ENCODE measurements at places on chromosomes 1 and 21.

DNA sequence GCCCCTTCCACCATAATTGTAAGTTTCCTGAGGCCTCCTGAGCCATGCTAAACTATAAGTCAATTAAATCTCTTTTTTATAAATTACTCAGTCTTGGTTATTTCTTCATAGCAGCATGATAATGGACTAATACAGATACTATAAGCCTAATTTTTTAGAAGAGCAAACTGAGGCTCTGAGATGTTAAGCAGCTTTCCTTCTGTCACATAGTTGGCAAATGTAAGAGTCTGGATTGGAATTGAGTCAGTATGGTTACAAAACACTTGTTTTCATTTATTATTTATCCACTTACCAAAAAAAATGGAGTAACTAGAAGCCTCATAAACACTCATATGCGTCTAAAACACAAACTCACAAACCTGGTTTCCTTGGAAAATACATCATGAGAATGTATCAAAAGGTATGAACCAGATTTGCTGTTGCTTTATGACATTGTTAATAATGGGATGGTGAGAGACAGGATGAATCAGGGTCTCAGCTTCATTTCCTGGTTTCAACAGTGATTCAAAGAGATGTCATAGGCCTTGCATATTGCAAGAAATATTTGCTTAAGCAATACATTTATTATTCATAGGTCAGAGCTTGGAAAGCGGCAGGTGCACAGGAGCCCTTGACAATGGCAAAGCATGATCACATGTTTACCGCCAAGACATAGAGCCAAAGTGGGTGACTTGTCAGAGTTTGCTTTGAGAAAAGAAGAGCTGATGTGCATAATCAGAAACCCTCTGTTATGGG lies 221.5 kb downstream of the GRIK1 start:
- no peak for DNase-seq

- DNase-seq, result no peak
Measured at GRCh38 chr1:226670073-226670472, 69.0 kb downstream of the ITPKB start.

- DNase-seq, result no peak
Measured at GRCh38 chr1:112344754-112345423, 51.1 kb upstream of the CTTNBP2NL start.

DNA sequence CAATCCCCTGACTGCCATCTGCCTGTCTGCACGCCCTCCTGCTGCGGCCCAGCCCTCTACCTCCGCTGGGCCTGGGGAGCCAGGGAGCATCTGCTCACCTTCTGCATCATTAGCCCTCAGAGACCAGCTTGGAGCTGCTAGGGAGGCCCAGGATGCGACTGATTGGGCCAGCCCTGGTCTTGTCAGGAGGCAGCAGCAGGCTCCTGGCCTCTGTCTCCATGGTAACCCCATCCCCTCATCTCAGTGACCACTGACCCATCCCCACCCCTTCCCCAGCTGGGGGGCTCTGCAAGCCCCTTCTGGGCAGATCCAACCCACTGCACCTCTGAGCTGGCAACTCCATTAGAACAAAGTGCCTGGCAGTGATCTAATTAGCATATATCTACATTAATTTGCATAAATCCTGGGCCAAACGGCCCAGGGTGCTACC lies 37.7 kb downstream of the NKAIN1 start:
- DNase-seq, result no peak

DNA sequence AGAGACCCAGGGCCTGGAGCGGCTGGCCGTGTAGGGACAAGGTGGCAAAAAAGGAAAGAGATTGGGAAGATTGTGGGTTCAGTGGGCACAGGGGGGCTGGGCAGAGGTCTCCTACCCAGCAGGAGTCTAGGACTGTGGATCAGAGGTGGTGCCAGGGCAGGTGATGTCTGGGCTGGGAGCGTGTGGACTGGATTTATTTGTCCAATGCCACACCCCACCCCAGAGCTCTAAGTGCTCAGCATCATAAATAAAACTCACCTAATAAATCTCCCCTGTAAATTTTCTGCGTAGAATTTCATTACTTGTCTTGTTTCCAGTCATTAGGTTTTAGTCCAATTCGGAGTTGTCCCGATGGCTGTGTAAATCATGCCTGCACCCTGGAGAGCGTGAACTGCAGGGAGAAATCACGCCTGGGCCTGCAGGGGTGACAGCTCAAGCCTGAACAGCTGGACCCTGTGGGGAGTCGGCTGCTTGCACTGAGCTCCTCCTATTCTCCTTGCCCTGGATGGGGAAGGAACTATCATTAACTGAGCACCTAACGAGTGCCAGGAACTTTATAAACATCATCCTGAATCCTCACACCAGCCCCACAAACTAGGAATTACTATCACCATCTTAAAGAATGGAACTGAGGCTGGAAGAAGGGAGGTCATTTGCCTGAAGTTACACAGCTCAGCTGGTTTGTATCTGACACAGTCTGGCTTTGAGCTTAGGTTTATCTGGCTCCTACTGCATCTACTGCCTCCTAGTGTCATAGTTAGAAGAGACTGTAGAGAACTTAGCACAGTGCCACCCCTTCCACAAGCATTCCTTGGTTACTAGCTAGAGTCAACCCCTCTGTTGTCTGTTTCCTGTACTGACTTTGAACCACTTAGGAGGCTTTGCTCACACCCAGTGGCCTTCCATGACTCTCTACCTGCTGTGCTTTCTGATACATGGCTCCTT lies 25.0 kb upstream of the POU3F1 start:
- no peak for DNase-seq

GRCh38 chr1:35856964-35857363 lies 26.0 kb upstream of the AGO1 start:
- no peak for DNase-seq

GRCh38 chr1:193402977-193403376 lies 216.6 kb upstream of the B3GALT2 start:
- no peak for DNase-seq

DNA sequence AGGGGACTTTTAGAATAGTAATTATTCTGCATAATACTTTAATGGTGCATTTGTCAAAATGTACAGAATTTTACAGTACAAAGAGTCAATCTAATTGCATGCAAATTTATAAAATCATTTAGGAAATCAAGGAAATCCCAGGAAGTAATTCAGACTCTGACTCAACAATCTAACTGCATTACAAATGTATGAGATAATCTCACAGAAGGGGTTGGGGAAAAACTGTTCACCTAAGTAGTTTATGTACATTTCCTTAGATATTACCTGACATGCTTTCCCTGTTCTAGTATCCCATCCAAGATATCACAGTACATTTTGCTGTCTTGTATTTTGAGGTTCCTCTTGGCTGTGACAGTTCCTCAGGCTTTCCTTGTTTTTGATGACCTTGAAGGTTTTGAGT lies 4.7 kb downstream of the CRB1 start:
- no peak for DNase-seq

GRCh38 chr1:231515748-231516147 lies 12.7 kb upstream of the TSNAX start:
- no peak for DNase-seq

- no peak for DNase-seq
Measured at GRCh38 chr1:56200896-56201295, 378.5 kb downstream of the PLPP3 start.

GRCh38 chr1:162485236-162485635 lies 12.4 kb upstream of the UHMK1 start:
- DNase-seq, result no peak

DNA sequence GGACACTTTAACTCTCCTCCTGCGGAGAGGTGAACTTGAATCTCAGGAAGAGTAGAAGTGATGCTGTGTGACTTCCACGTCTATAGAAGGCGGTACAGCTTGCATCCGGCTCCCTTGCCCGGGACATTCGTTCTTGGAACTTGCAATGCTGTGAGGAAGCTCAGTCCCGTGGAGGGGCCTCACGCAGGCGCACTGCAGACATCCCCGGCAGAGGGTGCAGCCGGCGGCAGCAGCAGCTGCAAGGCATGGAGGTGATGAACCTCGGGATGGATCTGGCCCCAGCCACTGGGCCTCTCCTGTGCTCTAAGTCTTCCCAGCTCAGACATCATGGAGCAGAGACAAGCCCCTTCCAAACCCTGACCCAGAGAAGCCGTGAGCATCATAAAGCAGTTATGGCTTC lies 61.8 kb upstream of the SOD1 start:
- DNase-seq, result no peak

DNA sequence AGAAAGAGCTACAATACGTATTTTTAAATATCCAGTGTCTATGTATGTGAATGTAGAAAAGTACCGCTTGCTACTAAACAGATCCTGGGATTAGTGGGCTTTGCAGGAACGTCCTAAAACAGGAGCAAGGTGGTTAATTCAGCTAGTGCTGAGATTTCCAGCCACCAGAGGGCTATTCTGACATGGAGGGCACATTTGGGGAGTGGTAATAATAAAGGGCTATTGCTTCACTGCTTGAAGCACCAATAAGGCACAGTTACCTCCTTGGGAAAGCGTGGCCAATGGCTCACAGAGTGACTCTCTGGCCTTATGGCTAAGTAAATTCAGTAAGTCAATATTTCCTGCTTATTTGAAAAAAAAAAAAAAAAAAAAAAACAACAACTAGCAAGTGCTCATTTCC lies 152.4 kb downstream of the GABPA start:
- DNase-seq, result no peak

DNA sequence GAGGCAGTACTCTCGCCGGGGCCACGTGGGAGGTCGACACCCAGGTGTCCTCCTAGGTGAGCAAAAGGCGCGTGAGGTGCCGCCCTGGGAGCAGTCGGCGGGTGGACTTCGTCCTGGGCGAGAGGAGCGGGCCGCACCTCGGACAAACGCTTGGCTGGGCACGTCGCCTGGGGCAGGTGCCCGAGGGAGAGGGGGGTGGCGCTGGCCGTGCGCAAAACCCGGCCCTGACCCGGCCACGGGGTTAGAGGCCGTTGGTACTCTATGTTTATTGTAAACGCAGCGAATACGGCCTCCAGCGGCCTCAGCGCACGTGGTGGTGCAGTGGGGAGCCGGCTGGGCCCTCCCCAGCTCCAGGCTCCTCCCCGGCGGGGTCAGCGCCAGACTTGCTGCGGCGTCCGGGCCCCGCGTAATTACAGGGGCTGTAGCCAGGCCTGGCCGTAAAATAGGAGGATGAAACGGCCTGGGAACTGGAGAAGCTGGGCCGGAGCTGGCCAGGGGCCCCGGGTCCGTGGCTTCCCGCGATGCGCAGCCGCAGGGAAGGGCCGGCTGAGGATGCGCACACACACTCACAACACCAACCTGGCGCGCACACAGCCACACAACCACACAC lies 1.6 kb upstream of the EFNA1 start:
- DNase-seq, result no peak

- DNase-seq, result no peak
Measured at GRCh38 chr1:216702170-216702569, 21.1 kb downstream of the ESRRG start.

GRCh38 chr1:59089036-59089798 lies 207.7 kb upstream of the FGGY start:
- DNase-seq, result no peak

DNA sequence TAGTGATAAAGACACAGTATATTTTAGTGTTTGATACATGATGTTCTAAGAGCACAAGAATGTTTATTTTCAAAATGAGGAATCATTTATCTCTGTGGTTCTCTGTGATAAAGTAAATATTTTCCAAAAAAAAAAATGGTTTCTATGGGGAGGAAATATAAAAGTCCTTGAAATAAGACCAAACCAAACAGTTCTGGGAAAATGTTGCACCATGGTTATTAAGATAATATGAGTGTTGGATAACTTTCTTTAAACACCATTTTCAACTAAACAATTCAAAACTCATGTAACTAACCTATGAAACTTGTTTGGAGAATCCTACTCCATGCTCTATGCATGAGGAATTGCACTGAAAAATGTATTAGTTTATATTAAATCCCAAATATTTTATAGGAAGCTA lies 184.6 kb downstream of the KCNT2 start:
- DNase-seq, result no peak

- no peak for DNase-seq
Measured at GRCh38 chr1:19081218-19081893, 124.9 kb upstream of the IFFO2 start.

DNA sequence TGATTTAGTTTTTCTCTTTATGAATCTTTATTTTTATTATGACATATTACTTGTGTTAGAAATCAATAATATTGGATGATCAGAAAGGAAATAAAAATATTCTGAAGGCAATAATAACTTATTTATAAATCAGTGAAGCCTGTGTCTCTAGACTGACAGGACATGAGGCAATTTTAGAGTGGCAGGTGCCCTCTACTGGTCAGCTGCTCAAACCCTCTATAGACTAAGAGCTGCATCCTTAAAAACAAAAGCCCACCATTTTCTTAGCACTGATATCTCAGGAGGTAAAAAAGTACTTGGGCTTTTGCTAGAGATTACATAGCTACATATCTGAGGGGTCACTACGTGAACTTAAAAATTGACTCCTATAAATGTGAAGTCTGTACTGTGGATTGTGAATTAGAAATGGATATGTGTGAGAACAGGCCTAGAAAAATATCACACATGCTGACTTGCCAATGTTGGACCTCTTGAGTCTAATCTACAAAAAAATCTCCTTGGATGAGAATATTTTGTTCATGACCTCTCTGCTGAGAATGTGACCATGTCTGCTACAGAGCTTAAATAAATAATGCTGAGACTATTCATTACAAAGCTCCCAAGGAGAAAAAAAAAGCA lies 597.9 kb upstream of the ADAMTS5 start:
- no peak for DNase-seq

DNA sequence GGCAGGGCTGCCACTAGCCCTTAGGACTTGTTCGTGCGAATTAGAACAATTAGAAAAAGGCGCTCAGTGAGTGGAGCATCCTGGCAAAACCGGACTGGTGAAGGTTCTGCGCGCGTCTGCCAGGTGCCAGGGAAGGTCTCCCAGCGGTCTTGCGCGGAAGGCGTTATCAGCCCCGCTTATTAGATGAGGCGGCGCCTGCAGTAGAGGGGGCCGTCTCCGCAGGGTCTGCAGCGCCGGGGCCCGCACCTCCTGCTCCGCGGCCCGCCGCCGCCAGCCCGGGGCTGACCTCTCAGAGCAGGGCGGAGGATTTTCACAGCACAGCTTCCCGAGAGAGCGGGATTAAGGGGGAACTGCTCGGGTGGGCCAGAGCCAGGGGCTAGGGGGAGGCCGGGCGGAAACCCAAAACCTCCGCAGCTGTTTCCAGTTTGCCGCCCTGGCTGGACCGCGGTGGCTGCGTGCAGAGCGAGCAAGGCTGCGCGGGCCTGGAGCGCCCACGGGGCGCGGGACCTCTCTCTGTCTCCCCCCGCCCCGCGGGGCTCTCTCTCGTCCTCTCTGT lies 155.2 kb downstream of the FOXD2 start:
- DNase-seq, result no peak

DNA sequence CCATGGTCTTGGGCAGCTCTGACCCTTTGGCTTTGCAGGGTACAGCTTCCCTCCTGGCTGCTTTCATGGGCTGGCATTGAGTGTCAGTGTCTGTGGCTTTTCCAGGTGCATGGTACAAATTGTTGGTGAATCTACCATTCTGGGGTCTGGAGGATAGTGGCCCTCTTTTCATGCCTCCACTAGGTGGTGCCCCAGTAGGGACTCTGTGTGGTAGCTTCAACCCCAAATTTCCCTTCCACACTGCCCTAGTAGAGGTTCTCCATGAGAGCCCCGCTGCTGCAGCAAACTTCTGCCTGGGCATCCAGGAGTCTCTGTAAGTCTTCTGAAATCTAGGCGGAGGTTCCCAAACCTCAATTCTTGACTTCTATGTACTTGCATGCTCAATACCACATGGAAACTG lies 494.5 kb upstream of the LRRC7 start:
- DNase-seq, result no peak
